Kidney glomerular epithelial cell (primary cell): ENCODE measurements at places on chromosomes 2 and 18.

- DNase-seq, result no peak
Observed at GRCh38 chr18:24201699-24202687, 63.1 kb downstream of the CABYR start.

- no peak for DNase-seq
Observed at GRCh38 chr2:113980946-113981345, 91.1 kb downstream of the ACTR3 start.

DNA sequence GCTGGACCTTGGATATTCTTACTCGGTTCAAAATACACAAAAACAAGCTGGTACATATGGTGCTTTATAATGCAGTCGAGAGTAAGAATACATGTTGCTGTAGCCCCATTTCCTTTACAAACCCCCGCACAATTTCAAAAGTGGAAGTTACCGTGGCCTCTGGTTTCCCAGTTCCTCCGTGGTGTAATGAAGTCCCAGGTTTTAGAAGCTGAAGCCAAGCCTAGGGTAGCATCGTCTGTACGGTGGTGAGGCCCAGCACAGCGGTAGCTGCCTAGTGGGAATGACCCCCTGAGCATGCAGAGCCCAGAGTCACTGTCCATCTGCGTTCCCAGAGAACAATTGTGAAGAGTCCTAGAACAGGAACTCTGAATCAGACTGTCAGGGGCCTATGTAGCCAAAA, 171.8 kb downstream of the ASXL3 start:
- DNase-seq, result no peak

- DNase-seq, result no peak
Observed at GRCh38 chr2:33448220-33448899, 28.1 kb upstream of the RASGRP3 start.

- no peak for DNase-seq
Observed at GRCh38 chr18:46538376-46538775, 118.6 kb downstream of the LOXHD1 start.

GRCh38 chr2:48380208-48380607, 149.7 kb upstream of the STON1 start:
- DNase-seq, result no peak

GRCh38 chr2:235594041-235594440, 100.2 kb downstream of the AGAP1 start:
- DNase-seq, result peak; percentile 77

DNA sequence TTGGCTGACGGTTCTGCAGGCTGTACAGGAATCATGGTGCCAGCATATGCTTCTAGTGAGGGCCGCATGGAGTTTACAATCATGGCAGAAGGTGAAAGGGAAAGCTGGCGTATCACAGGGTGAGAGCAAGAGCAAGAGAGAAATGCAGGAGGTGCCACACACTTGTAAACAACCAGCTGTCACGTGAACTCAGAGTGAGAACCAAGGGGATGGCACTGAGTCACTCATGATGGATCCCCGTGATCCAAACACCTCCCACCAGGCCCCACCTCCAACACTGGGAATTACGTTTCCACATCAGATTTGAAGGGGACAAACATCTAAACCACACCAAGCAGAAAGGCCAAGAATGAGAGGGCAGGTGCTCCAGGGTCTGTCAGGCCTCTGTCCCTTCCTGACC, 185.0 kb upstream of the PID1 start:
- no peak for DNase-seq

DNA sequence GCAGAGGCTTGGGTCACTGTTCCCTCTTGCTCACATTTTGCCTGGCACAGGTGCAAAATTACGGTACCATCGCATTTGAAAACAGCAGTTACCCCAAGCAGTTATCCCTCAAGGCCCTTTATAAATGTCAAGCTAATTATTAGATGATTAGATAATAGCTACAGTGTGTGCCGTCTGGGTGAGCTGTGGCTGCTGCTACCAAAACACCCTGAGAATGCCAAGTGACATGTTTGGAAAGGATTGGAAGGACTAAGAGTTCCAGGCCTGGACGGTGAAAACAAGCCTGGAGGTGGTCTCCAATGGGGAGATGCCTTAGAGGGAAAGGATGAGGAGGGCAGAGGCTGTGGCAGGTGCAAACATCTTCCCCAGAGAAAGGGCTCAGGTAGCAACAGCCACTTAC, 120.6 kb downstream of the CAPN13 start:
- no peak for DNase-seq

DNA sequence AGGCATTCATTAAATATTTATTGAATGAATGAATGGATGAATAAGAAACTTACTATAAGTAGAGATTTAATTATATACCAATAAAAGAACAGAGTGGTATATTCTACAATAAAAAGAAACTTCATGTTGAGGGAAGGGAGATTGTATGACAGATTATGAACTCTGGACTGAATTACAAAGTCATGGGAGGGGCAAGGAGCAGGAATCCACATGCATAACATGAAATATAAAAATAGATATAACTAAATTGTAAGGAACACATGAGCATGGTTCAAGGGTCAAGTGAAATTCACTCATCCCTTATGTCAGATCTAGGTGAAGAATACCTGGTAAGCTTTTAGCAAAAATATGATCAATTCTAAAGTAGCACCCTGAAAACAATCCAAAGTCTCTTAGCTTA, 27.1 kb upstream of the TLK1 start:
- no peak for DNase-seq

GRCh38 chr2:205806143-205806905, 124.0 kb downstream of the NRP2 start:
- peak; percentile 45 for DNase-seq

- DNase-seq, result no peak
Observed at GRCh38 chr2:191246820-191247380, 1.7 kb downstream of the MYO1B start.

- no peak for DNase-seq
Observed at GRCh38 chr2:207231106-207231865, 65.5 kb upstream of the KLF7 start.

- DNase-seq, result no peak
Observed at GRCh38 chr2:455913-456312, 168.0 kb upstream of the ALKAL2 start.

- DNase-seq, result no peak
Observed at GRCh38 chr2:54773233-54773632, 49.8 kb downstream of the EML6 start.

DNA sequence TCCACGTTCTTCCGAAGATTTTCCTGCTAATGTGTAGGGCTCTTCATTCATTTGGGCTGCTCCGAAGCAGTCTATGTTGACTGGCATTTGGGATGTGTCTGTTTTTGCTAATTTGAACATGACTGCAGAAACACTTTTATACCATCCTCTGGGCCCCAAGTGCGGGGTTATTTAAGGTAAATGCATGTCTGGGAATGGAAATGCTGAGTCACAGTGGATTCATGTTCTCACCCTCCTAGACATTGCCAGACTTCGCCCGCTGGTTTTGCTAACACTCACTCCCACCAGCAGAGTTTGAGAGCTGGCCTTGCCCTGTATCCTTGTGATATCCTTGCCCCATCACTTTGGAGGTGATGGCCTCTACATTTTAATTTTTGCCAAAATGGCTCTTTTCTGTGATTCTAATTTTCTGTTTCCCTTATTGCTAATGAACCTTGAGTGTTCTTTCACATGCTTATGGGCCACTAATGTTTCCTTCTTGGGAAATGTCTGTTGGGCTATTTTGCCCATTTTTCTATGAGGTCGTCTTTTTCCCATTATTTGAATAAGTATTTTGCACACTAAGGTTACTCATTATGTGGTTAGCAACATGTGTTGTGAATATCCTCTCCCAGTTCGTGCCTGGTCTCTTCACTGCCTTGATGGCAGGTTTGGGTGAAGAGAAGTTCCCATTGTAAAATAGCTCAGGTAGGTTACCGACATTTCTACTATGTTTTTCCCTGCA, 204.1 kb downstream of the GLI2 start:
- DNase-seq, result no peak

GRCh38 chr2:128726911-128727310, 408.2 kb upstream of the HS6ST1 start:
- DNase-seq, result no peak

DNA sequence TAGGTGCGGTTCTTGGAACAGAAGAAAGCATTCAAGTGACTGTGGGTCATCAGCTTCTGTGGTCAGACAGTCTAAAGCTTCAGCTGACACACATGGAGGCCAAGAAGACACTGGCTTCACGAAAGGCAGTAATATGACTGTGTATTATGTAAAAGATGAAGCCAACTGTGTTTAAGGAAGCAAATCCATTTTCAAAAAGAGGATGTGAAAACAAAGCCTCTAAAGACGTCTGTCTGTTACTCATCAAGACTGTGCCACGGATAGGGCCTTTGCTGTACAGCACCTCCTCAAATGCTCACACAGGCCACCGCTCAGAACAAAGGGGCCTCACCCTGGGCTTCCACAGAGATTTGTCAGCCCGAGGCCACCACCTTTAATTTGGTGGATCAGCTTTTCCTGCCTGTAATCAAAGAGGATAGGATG, 21.1 kb upstream of the TMEM163 start:
- no peak for DNase-seq

- no peak for DNase-seq
Observed at GRCh38 chr2:42736598-42737322, 27.2 kb downstream of the OXER1 start.

DNA sequence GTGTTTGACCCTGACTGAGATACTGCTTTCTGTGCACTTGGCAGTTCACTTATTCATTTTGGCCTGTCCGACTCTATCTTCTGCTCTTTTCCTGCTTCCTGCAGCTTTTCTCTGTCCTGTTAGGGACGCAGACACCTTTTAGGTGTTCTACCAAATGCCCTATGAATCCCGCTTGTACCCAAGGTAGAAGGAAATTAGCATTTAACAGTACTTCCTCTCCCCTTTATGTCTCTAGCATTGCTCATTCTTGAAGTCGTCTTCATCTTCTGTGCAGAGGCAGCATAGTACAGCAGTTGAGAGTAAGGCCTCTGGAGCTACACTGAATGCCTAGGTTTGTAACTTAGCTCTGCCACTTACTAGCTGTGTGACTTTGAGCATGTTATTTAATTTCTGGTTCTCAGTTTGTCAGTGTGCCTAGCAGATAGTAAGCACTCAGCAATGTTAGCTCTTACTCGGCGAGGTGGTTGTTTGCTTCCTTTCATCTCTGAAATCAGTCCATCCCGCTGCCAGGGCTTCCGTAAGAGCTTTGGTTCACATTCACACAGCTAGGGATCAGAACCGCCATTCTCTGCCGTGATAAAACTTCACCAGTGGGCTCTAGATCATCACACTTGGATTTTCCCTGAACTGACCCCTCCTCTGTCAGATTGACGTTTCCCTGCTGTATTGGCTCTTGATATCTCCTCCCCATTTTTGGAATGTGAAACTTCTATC, 1.4 kb downstream of the CCT7 start:
- DNase-seq, result no peak

DNA sequence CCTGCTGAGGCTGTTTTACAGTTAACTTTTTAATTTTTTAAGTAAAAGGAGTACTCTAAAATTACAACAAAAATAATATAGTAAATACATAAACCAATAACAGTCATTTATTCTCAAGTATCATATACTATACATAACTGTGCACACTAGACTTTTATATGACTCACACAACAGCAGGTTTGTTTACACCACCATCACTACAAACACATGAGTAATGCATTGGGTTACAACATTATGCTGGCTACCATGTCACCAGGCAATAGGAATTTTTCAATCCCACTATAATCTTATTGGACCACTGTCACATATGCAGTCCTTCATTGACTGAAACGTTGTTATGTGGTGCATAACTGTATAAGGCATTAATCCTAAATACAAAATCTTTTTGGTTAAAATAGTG, 42.5 kb downstream of the RASGRP3 start:
- DNase-seq, result no peak

DNA sequence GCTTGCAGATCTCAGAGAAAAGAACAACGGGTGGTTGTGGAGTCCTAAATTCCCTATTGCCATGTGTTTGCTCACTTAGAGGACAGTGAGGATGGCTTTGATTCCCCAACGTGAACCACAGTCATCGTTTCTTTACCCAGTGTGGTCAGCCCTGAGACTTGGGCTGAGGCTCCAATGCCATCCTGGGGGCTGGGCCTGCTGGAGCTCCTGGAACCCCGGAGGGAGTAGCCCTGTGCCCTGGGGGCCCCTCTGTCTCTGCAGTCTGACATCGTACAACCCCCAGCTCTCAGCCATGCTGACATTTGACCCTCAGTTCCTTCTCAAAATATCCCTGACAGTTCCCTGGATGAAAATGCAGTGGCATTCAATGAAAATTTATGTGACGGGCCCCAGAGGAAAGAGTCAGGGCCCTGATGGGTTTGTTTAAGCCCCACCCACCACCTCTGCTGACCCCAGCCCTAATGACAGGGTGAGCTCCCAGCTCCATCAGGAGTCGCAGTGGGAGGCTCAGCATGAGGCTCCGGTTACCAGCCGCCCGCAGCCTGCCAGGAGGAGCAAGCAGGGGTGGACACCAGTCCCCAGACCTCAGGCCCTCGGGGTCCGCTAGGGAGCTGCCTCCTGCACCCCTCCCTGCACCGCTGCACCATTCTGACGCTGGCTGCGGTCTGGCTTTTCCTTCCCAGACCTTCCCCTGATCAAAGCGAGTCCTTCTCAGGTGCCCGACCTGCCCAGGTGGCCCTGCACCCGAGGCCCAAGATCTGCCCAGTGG, 120.9 kb downstream of the TWIST2 start:
- no peak for DNase-seq

DNA sequence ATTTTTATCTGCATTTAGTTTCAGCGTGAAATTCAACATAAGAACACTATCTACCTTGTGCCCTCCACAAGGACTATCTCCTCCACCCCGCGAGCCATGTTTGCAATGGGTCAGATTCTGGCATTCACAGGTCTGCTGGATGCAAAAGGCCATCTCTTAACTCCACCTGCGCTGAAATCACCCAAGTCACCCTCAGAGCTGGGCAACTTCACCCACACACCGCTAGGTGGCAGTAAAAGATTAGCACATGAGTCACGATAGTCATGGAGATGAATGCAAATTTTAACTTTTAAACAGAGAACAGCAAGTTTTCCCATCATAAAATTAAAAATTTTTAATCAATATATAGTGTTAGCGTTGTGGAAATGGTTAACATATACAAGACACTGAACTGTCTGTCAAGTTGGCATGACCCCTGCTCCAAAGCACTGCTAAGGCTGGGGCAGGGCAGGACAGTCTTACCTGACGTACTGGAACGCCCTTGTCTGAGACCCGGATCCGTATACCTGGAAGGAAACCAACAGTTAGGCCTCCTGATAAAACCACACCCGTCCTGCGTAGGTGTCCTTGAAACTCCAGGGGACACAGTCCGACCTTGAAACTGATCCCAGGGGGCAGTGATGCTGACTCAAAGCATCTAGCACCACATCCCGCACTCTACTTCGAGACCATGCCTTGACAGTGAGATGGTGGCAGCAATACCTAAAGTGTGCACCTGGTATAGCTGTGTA, 89.6 kb downstream of the UXS1 start:
- DNase-seq, result peak; percentile 49

DNA sequence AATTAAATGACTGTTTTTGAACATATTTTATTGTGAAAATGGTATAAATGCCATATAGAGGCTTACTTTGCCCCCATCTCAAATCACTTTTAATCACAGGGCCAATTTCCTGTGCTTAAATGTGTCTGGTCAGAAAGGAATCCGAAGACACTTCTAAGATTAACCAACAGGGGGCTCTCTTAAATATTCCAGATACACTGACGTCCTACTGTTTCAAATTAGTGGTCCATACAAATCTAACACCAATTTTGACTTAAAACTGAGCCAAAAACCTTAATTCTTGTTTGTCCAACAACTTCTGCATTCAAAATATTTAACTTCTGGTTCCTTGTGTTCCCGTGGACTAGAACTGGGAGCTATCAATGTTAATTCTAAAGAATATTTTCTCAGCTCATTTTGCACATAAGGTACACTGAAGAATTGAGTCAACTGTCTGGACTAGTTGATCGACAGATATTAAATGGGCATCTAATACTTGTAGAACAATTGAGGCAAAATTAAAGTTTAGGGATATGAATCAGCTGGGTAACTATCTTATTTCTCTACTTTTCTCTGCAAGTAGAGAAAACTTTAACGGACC, 557.5 kb downstream of the ARHGAP15 start:
- DNase-seq, result peak; percentile 37
